Mesendoderm (in vitro differentiated cells): ENCODE measurements at places on chromosomes 11 and 22.

DNA sequence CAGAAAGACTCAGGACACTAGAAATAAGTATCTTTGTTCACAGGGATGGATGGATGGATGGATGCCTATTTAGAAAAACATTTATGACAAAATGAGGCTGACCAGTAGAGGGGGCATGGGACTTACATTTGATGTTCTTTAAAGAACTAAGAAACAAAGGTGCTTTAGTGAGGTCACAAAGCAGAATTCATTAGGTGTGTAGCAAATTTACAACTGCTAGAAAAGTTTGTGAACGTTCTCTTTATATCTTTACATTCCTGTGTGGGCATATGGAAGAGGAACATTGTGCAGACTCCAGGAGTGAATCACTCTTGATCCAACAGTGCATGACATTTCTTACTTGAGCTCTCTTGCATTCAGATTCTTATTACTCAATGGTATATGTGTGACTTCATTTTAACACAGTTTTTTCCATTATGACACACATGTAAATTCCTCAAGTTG is 15.8 kb upstream of the SIK2 start:
- no peak overlapping the region for H3K4me3 ChIP-seq
- no peaks in the 10 kb centered on the region for H3K4me1 ChIP-seq
- no peaks in the 10 kb centered on the region for H3K36me3 ChIP-seq
- no peak overlapping the region for H3K27ac ChIP-seq
- DNase-seq: peak; percentile 59

DNA sequence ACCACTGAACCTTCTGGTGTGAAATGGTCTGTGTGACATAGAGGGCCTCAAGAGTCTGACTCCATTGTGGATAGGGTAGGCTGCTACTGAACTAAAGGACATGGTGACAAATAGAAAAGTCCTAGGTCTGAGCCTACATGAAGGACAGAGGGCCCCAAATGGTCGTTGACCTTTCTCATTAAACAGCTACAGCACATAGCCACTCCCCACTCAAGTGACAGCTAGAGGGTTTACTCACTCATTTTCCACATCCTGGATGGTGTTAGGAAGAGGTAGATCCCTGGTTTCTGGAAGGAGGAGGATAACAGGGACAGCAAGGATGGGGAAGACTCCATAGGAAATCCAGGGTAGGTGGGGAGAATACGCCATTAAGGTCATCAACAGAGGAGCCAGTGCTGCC is 63.3 kb downstream of the SLC22A24 start:
- DNase-seq: no peak
- H3K4me1 ChIP-seq: no peaks in the 10 kb centered on the region
- H3K4me3 ChIP-seq: no peak overlapping the region
- no peaks in the 10 kb centered on the region for H3K36me3 ChIP-seq

DNA sequence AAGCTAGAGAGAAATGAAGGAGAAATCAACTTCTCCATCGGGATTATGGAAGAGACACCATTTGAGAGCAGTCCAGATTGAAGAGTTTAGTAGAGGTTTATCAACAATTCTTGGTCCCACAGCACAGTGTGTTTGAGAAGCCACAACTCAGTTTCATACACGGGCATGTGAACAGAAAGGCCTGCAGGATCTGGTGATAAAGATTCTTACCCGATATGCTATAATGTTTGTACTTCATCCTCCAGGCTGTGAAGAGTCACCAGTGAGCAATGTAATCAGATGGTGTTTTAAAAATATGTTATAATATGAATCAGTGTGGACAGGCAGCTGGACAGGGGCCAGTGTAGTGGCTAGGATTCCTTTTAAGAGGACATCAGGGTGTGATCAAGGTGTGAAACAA is 29.7 kb upstream of the VWA5A start:
- no peaks in the 10 kb centered on the region for H3K4me1 ChIP-seq
- no peaks in the 10 kb centered on the region for H3K36me3 ChIP-seq
- no peak for DNase-seq

GRCh38 chr22:39364714-39365491 is 15.1 kb downstream of the SYNGR1 start:
- no peak overlapping the region for H3K4me3 ChIP-seq
- no peak for DNase-seq
- H3K36me3 ChIP-seq: no peaks in the 10 kb centered on the region
- H3K27me3 ChIP-seq: no peaks in the 10 kb centered on the region

GRCh38 chr11:61679296-61679695 is 895 bp upstream of the DAGLA start:
- H3K27ac ChIP-seq: no peak overlapping the region
- no peaks in the 10 kb centered on the region for H3K36me3 ChIP-seq
- DNase-seq: peak; percentile 79

- DNase-seq: no peak
- no peaks in the 10 kb centered on the region for H3K27me3 ChIP-seq
- no peaks in the 10 kb centered on the region for H3K4me1 ChIP-seq
- H3K27ac ChIP-seq: no peak overlapping the region
- no peak overlapping the region for H3K4me3 ChIP-seq
These were observed 27.0 kb upstream of the MPPED1 start for GRCh38 chr22:43384863-43385262.

DNA sequence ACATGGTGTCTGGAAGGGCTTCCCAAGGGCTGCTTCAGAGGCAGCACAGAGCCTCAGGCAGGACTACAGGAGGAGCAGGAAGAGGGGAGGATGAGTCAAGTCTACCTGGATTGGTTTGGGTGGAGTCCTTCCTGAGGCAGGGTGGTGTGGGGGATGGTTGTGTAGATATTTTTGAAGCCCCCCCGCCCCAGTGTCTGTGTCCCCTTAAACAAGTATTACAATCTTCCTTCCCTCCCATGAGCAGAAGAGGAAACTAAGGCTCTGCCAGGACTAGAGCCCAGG is 34.7 kb upstream of the FCHSD2 start:
- no peak overlapping the region for H3K27ac ChIP-seq
- H3K4me3 ChIP-seq: no peak overlapping the region

- no peaks in the 10 kb centered on the region for H3K4me1 ChIP-seq
- H3K4me3 ChIP-seq: no peak overlapping the region
- peak; percentile 92 for DNase-seq
- no peaks in the 10 kb centered on the region for H3K36me3 ChIP-seq
These were observed 4.4 kb downstream of the KCNJ11 start for GRCh38 chr11:17384002-17384511.

GRCh38 chr22:19844377-19845053 is 10.2 kb downstream of the GNB1L start:
- no peak for DNase-seq
- H3K4me1 ChIP-seq: no peaks in the 10 kb centered on the region
- H3K4me3 ChIP-seq: no peak overlapping the region
- no peaks in the 10 kb centered on the region for H3K27me3 ChIP-seq

DNA sequence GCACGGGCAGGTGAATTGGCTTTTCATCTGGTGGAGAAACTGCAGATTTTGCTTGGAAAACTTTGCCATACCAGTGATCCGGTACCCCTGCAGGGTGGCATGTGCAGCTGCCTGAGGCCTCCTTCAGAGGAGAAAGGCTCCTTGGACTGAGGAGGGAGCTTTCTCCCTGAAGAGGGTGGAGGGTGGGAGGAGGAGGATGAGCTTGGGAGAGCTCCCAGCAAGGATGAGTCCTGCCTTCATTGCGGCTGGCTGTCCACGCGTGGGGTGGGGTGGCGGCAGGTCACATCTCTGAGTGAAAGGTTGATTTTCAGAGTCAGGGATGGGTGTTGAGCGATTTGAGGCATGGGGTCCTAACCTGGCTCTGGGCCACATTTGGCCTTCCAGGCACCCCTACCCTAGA is 96.8 kb downstream of the GRAMD1B start:
- H3K4me3 ChIP-seq: no peak overlapping the region
- DNase-seq: no peak
- H3K36me3 ChIP-seq: no peaks in the 10 kb centered on the region
- no peaks in the 10 kb centered on the region for H3K27me3 ChIP-seq
- H3K27ac ChIP-seq: no peak overlapping the region

DNA sequence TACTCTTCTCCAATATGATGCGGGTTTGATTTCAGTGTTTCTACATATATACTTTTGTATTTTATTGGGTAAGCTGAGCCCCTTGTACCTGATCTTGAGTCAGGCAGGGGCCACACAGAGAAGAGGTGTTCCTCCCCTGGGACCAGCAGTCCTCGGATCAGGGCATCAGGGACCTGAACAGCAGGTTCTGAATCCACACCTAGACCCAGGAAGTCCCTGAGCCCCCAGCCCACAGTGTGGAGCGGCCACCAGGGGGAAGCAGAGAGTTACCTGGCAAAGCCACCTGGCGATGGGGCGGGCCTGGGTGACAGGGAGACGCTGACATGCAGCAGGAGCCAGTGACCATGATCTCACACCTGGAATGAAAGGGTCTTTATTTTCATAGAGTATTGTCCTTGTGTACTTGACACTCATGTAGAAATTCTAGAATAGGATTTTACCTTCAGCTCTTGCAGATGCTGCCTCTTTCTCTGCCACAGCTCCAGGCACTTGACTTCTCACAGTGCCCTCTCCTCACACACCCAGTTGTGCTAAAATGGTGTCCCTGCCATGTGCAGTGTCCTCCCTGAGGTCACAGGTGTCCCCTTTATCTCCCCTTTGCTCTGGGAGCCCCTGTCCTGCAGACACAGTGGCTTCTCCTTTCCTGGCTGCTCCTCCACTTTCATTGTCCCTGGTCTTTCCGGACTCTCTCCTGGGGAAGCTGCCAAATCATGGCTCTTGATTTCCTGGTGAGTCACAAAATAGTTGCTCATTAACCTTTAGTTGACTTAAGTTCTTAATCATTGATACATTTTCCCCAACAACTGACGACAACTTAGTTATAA is 48.5 kb downstream of the GGTLC2 start:
- no peak overlapping the region for H3K4me3 ChIP-seq
- DNase-seq: peak; percentile 68
- no peaks in the 10 kb centered on the region for H3K27me3 ChIP-seq

DNA sequence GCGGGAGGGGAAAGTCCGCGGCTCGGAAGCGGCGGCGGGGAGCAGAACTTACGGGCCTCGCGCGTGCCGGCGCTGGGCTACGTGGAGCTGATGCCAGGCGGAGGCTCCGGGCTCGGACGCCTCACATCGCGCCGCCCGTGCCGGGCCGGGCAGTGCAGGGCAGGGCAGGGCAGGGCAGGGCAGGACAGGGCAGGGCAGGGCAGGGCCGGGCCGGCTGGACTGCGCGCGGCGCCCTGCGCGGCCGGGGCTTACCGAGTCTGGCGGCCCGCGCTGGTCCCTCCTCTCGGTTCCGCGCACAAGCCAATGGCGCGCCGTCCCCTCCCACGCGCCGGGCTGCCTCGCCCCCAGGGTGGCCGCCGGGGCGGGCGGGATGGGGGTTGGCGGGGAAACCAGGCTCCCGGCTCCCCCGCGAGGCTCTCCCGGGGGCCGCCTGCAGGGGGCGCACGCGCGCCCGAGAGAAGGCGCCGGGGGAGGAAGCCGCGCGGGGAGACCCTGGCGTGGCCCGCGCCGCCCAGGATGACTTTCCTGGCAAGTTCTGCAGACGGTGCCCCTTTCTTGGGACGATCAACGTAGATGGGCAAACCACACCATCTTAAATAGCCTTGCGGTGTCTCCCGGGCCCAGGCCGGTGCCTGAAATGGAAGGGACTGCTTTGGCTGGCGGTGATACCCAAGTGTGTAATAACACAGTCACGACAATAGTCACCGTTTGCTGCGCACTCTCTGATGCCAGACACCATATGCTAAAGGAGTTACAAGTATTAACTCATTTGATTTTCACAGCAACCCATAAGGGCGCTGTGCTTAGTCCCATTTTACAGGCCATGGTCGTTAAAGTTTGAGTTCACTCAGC is at the start of gene TP53I11:
Gene TP53I11, minus strand, starts transcription at position 259 of the 852 bp plus-strand sequence. CDS start 12,548 bp downstream, outside the sequence.
- peak within 1 kb of the TSS; percentile 77 for H3K4me3 ChIP-seq
- DNase-seq: no peak
- peak within 1 kb of the TSS; percentile 69 for H3K27ac ChIP-seq
- no peaks in the 10 kb centered on the region for H3K36me3 ChIP-seq
- no peaks in the 10 kb centered on the region for H3K27me3 ChIP-seq
- H3K4me1 ChIP-seq: peaks cover 25% of the 10 kb centered on the region

DNA sequence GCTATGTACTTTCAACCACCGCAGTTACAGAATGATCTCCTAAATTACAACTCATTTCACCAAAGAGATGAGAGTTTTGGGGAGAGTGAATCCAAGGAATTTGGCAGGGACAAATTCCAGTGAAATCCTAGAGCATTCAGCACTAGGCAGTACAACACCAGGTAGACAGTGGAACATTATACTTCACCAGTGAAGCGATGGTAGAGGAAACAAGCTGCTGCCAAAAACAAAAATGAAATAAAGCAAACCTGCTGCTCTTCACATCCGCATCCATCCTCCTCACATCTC is 16.9 kb downstream of the SMCO4 start:
- no peak overlapping the region for H3K27ac ChIP-seq
- no peaks in the 10 kb centered on the region for H3K27me3 ChIP-seq
- peaks cover 18% of the 10 kb centered on the region for H3K4me1 ChIP-seq
- DNase-seq: no peak
- no peak overlapping the region for H3K4me3 ChIP-seq
- H3K36me3 ChIP-seq: no peaks in the 10 kb centered on the region

GRCh38 chr22:30208631-30209603 is 37.6 kb downstream of the LIF start:
- no peaks in the 10 kb centered on the region for H3K27me3 ChIP-seq
- no peak overlapping the region for H3K4me3 ChIP-seq
- DNase-seq: peak; percentile 53

DNA sequence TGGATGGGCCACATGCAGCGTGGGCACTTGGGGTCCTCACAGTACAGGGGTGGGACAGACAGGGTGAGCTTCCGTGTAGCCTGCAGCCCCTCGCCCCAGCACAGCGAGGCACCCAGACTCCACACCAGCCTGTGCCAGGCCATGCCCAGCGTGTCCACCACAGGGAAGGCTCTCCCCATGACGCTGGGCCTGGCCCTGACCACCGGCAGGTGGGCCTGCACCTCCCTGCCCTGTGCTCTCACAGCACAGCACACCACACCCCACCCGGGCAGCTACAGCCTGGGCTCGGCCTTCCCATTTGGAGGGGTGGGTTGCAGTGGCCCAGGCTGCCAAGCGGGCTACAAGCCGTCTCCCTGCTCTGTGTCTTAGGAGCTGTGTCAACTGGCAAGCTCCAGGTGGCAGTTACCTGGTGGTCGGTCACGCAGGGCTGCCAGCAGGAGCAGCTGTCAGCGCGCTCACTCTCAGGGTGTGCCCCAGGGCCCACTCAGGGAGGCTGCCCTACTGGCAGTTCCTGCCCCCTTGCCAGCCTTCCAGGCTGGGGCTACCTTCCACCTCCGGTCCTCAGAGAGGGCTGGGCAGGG is 4.6 kb downstream of the MOB2 start:
- no peak overlapping the region for H3K4me3 ChIP-seq
- no peak for DNase-seq
- no peaks in the 10 kb centered on the region for H3K27me3 ChIP-seq

GRCh38 chr11:103920449-103920848 is 116.0 kb upstream of the DDI1 start:
- no peak overlapping the region for H3K27ac ChIP-seq
- no peaks in the 10 kb centered on the region for H3K4me1 ChIP-seq
- DNase-seq: no peak
- no peaks in the 10 kb centered on the region for H3K27me3 ChIP-seq
- H3K4me3 ChIP-seq: no peak overlapping the region
- H3K36me3 ChIP-seq: no peaks in the 10 kb centered on the region

DNA sequence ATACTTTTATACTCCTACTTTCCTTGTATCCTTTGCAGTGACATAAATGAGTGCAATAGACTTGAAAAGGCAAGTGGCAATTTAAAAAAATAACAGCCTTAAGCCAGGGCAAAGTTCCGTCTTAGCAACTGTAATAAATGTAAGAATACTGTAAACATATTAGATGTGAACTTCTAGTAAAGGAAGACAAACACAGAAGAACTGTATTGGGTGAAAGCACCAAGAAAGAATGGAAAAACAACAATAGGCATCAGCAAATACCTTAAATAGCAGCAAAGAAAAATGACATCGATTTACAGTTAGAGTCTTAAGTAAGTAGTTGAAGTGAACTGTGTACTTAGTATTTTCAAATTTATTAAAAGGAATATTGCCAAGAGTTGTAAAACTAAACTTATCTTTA is 75.5 kb upstream of the TP53AIP1 start:
- DNase-seq: no peak
- no peaks in the 10 kb centered on the region for H3K27me3 ChIP-seq
- no peaks in the 10 kb centered on the region for H3K4me1 ChIP-seq
- H3K36me3 ChIP-seq: no peaks in the 10 kb centered on the region
- no peak overlapping the region for H3K27ac ChIP-seq
